ENCODE measurements at places on chromosomes 4 and X.

- DNase-seq = no peak
Measured at GRCh38 chrX:72373136-72373535, 67.4 kb upstream of the CITED1 start.

GRCh38 chrX:80812176-80812575 is 2.5 kb upstream of the BRWD3 start:
- DNase-seq = no peak

- no peak for DNase-seq
Measured at GRCh38 chr4:145656156-145656555, 23.8 kb upstream of the C4orf51 start.

- DNase-seq = peak; percentile 2
Measured at GRCh38 chr4:154491341-154492271, at the start of gene DCHS2. Gene DCHS2, minus strand, starts transcription at chr4:154491799. Its CDS starts 444 bp downstream, at chr4:154491355.

- DNase-seq = no peak
Measured at GRCh38 chr4:128358231-128358912, 70.8 kb upstream of the PGRMC2 start.

- DNase-seq = no peak
Measured at GRCh38 chr4:86302251-86302650, 57.6 kb downstream of the MAPK10 start.

Measured in GOT3 (cell line).